Dermis microvascular lymphatic vessel endothelial cell (primary cell): ENCODE measurements at places on chromosomes 16 and 17. TPM values are rescaled to one million over a fixed set of nuclear protein-coding genes. Genes with fewer than 3 reads are reported as not detected.

Gene TOM1L1
- total RNA-seq = 0.13 TPM in 1 of 2 replicates, not detected in the other

Gene KRT26
- not detected in 2 replicates for total RNA-seq

Gene CSH2
- not detected in 2 replicates for total RNA-seq

Gene MAP1LC3B
- total RNA-seq = 20.9 and 33.3 TPM in 2 replicates

Gene LPO
- total RNA-seq = not detected in 2 replicates

Gene UBALD2
- total RNA-seq = 6.8 and 7.8 TPM in 2 replicates

Gene MT4
- not detected in 2 replicates for total RNA-seq

Gene CYB5D1
- 5.6 and 6.0 TPM in 2 replicates for total RNA-seq

Gene CMTM2
- not detected in 2 replicates for total RNA-seq

Gene GJD3
- total RNA-seq = 1.8 and 3.7 TPM in 2 replicates

Gene SCGB1C2
- not detected in 2 replicates for total RNA-seq

Gene RNF43
- under 0.01 TPM in 1 of 2 replicates, not detected in the other for total RNA-seq

Gene TCAP
- 0.26 and 0.51 TPM in 2 replicates for total RNA-seq

Gene TPSG1
- total RNA-seq = not detected in 2 replicates

Gene TMEM132E
- total RNA-seq = not detected in 2 replicates

Gene C16orf46
- total RNA-seq = 0.26 and 0.51 TPM in 2 replicates

Gene ADAD2
- total RNA-seq = not detected in 2 replicates

Gene CBX1
- 36.5 and 43.4 TPM in 2 replicates for total RNA-seq

Gene SLC12A3
- total RNA-seq = not detected in 2 replicates

Gene AKAP1
- 22.1 and 23.3 TPM in 2 replicates for total RNA-seq

Gene SULT1A1
- total RNA-seq = 2.4 and 4.0 TPM in 2 replicates

Gene TLCD3B
- total RNA-seq = not detected in 2 replicates

Gene RGS11
- total RNA-seq = 0.26 and 0.38 TPM in 2 replicates

Gene CCL8
- 0.13 TPM in 2 replicates for total RNA-seq

Gene GP1BA
- not detected in 2 replicates for total RNA-seq

Gene ZPBP2
- total RNA-seq = not detected in 2 replicates

Gene KRT20
- total RNA-seq = not detected in 2 replicates

Gene ADAP2
- 0.38 and 0.77 TPM in 2 replicates for total RNA-seq

Gene CCDC200
- not detected in 2 replicates for total RNA-seq

Gene YPEL2
- 54.6 and 60.8 TPM in 2 replicates for total RNA-seq

Gene CHST4
- total RNA-seq = not detected in 2 replicates

Gene GLIS2
- 0.38 and 0.39 TPM in 2 replicates for total RNA-seq

Gene IL17C
- total RNA-seq = not detected in 2 replicates

Gene KRTAP1-5
- total RNA-seq = not detected in 2 replicates

Gene SRP68
- 22.6 and 28.7 TPM in 2 replicates for total RNA-seq

Gene PRDM7
- not detected in 2 replicates for total RNA-seq

Gene TNP2
- total RNA-seq = not detected in 2 replicates

Gene HLF
- total RNA-seq = not detected in 2 replicates

Gene ACSM2A
- under 0.01 and 0.13 TPM in 2 replicates for total RNA-seq
